ENCODE measurements at places on chromosomes 12 and 14.

DNA sequence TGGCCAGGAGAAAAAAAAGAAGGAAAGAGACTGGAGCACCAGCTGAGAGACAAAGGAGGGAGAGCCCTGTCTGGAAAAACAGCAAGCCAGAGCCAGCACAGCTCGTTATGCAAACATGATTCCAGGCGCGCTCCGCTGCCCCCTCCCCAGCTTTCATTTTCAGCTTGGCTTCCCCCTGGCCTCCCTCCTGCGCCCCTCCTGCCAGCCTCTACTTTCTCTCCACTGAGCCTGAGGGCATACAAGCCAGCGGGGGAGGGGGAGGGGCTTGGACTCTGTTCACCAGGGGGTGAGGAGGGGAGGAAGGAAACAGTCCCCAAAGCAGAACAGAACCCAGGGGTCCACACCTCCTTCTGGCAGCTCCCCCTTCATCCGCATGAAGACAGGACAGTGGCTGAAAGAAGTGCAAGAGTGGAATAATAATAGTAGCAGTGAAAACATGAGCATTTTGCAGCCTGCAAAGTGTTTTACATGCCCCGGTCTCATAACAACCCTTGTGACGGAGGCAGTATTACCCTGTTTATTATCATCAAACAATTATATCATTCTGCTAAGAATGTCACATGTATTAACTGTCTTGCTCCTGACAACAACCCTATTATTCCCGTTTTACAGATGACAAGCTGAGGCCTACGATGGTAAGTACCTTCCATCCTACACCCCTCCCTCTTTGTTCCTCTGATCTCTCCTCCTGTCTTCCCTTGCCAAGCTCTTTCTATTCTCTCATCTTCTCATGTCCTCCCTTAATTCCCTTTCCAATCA is 24.2 kb downstream of the SMUG1 start:
- peak; percentile 71 for DNase-seq

DNA sequence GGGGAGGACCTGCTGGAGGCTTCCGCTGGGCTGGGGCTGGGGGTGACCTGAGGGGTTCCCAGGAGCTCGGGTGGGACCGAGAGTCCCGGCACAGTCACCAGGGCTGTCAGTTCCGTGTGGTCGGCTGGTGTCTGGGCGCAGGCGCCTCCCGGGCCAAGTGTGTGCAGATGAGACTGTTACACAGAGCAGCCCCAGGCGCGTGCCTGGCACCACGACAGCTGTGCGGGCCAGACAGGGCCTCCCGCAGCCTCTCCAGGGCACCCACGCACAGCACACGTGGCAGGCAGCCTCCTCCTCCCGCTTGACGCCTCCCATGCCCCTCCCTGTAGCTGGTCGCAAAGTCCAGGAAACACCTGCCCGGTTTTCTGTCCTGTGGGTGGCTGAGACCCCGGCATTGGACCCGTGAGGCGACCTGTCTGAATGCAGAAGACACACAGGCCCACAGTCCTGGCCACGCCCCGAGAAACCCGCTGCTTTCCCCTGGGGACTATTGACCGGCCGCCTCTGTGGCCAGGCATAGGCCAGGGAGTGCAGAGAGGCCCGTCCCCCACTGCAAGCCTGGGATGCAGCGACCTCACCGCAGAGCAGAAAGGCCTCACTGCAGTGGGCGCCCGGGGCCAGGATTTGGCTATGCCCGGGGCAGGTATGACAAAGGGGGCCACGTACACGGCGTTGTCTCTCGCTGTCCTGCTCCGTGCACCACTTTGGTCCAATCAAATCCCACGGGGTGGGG is 12.1 kb upstream of the GALNT9 start:
- DNase-seq = no peak

DNA sequence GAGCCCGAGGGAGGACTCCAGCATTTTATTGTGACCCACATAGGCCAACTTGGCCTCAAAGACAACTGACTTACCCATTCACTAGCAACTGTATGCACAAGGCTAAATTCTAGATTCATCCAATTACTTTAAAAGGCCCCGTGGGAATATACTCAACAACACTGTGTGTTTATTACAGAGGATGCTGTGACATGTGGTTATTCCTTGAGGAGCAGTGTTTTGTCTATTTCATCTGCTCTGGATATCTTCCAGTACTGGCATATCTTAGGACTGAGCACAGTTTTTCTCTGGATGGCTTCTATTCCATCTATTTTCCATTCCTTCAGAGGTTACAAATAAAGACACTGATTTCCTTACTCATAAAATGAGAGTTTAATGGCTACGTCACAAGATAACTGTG is 87.2 kb upstream of the KRAS start:
- no peak for DNase-seq

GRCh38 chr12:121774968-121775474 is 18.5 kb downstream of the RHOF start:
- no peak for DNase-seq

GRCh38 chr14:103713304-103714062 is 1.8 kb downstream of the XRCC3 start:
- DNase-seq = peak; percentile 44

- DNase-seq = no peak
Observed at GRCh38 chr14:77041881-77042545, 13.5 kb upstream of the IRF2BPL start.

DNA sequence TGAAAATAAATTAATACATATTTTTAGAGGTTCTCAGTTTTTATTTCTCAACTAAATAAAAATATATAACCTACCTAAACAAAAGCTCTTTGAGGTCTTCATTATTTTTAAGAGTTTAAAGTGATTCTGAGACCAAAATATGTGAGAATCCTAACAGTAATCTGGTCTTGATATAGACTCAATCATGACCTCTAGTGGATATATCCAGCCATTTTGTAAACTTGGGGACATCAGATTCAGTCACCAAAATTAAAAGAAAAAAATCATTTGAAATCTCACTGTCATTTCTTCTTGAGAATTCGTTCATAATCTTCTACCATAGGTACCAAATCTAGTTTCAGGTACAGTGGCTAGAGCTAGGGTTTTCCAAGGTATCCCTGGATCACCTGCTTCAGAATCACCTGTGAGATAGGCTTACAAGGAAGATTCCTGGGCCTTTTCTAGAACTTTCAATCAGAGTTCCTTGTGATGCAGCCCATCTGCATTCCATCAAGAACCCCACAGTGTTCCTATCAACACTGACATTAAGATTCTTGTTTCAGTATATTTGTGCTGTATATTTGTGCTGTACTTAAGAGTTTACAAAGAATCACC is 214.9 kb downstream of the ADAMTS20 start:
- no peak for DNase-seq

GRCh38 chr14:50615056-50615455 is 53.0 kb downstream of the SAV1 start:
- DNase-seq = no peak

DNA sequence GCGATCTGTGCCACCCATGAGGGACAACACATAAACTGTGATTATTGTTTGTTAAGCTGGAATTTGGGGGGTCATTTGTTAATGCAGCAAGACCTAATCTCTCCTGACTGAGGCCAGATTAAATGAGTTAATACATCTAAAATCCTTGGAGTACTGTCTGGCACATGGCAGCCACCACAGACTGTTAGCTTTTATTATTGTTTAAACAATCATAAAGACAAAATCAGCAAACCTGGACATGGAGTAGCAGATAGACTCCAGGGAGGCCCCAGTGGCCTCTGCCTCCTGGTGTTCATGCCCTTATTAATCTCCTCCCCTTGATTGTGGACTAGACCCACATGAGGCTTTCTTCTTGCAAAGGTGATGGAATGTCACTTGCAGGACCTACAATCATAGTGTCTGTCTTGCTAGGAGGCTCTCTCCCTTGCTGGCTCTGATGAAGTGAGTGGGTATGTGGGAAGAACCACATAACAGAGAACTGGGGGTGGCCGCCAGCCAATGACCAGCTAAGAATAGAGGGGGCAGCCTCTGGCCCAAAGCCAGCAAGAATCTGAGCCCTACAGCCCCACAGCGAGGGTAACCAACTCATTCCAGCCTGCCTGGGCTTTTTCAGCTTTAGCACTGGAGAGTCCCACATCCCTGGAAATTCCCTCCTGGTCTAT is 142.0 kb downstream of the SCARB1 start:
- no peak for DNase-seq

GRCh38 chr14:95727056-95727700 is 13.3 kb upstream of the TCL1A start:
- DNase-seq = no peak

DNA sequence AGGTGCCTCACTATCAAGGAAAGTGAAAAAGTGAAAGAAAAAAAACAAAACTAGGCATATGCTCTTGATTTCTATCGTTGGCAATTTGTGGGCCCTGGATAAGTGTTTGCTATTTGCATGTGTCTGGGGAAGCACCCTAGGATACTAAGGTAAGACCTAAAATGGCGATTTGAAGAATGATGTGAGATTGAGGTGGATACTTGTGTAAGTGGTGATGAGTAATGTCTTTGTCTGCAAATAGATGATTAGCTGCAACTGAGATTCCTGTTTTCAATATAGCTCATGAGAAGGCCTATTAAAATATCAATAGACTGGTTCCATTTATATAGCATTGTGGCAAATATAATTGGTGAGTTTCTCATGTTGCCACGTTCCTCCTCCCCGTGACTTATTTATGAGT is 261.7 kb downstream of the NEDD1 start:
- no peak for DNase-seq

DNA sequence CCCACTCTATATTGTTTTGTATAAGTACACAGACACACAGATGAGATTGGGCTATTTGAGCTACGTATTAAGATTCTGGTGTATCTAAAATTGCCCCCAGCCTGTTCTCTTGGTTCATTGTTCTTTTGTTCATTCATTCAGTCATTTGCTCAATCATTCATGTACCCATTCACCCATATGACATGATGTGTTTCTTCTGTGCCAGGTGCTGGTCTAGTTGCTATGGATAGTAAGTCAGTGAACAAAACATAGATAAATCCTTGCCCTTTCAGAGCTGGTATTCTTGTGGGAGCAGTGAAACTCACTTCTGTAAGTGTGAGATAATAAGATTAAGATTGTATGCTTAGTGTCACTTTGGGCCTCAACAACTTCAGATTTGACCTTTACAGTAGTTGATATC is 191.3 kb downstream of the TMTC2 start:
- no peak for DNase-seq

DNA sequence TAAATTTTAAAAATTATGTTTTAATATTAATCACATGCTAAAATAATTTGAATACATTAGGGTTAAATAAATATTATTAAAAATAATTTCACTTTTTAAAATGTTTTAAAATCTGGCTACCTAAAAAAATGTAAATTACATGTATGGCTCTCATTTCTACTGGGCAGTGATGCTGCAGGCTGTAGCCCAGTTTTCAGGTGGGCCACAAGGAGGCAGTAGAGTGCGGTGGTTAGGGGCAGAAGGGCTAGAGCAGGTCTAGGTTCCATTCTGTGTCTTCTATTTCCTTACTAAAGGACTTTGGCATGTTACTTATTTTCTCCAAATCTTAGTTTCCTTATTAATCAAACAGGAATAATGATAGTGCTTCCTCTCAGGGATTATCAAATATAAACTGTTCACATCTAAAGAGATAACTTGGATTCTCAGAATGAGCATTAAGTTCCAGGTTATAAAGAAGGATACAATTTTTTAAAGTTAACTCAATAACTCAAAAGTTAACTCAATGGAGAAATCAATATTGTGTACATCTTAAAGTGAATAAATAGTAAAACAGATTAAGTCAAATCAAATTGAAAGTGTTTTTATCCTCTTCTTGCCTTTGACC is 54.9 kb upstream of the OVCH1 start:
- DNase-seq = peak; percentile 70

GRCh38 chr14:99351166-99352007 is 79.4 kb upstream of the BCL11B start:
- DNase-seq = no peak

- no peak for DNase-seq
Observed at GRCh38 chr12:90075685-90076084, 367.0 kb upstream of the ATP2B1 start.

DNA sequence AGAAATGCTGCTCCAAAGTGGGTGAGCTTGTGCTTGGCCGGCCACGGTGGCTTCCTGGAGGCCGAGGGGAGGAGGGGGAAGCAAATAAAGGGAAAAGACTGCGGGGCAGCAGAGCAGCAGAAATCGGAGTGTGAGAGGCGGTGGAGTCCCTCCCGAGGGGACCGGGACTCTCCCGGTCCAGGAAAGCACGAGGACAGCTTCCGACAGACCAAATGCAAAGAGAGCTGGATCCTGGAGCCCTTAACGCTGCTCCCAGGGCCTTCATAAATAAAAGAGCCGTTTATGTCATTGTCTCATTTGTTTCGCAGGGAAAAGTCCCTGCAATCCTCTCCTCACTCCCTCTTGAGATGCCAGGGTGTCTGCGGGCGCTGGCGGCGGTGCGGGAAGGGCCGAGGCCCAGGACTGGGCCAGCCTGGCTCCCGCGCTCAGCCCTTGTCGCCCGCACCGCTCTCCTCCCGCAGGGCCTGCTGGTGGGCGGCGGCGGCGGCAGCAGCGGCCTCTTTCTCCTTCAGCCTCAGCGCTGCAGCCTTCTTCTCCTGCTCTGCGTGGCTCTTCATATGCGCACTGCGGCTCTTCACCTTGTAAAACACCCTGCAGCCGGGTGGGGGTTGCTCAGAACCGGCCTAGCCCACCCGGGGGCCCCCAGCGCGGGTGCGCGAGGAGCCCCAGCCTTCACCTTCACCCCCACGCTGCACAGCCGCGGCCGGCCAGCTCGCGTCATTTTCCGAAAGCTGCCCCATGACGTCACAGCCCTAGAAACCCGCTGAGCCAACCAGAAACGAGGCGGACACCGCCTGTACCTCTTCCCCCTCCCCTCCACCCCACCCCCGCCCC is 4.5 kb upstream of the PNMA1 start:
- DNase-seq = peak; percentile 82

GRCh38 chr14:58198086-58198485 is 1.9 kb upstream of the ACTR10 start:
- no peak for DNase-seq

DNA sequence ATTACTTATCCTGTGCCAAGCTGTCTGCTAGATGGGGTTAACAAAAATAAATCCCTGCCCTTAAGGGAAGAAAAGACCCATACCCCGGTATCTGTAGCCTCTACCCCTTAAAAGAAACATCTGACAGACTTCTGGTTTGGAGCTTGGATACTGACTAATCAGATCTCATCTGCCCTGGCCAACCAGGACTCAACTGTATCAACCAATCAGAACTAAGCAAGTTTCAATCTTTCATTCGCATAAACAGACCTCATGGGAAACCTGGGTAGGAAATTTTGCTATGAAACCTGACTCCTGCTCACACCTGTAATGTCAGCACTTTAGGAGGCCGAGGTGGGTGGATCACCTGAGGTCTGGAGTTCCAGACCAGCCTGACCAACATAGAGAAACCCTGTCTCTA is 26.4 kb upstream of the PRMT8 start:
- no peak for DNase-seq

DNA sequence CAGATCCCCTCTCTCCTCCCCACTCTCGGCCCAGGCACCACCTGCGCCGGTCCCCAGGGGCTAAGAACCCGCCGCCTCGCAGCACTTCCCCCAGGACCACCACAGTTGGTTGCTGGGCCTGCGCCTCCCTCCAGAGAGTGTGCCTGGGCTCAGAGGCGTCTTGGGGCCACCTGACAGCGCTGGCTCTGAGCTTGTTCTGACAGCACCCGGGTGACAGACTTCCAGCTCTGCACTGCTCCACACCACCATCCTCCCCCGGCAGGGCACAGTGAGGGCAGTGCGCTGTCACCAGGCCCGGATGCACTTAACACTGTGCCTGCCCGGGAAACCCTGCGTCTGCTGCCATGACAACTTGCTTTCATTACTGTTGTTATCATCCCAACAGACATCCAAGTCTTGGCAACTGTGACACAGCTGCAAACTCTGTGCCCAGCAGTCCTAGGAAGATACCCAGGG is 6.6 kb downstream of the BRF1 start:
- no peak for DNase-seq

Measured in ELF-1 (cell line).